ENCODE measurements at places on chromosomes 7 and 10.

- DNase-seq, result no peak
These were observed 120.3 kb downstream of the VIPR2 start for GRCh38 chr7:159024280-159024951.

DNA sequence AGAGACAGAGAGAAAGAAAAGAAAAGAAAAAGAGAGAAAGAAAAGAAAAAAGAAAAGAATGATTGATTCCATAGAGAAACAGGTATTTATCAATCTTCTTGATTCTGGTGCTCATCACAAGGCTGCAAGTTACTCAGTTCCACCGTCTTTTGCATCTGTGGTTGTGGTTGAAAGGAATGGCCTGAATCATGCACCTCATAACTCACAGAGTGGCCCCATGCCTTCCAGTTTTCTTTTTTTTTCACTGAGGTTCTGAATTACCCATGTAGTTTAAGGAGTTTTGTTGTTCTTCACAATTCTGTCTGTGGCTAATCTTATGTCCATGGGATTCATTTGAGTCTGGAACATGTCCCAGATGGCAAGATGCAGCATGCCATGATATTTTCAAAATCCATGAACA, 156.0 kb downstream of the ZNF33B start:
- no peak for DNase-seq

DNA sequence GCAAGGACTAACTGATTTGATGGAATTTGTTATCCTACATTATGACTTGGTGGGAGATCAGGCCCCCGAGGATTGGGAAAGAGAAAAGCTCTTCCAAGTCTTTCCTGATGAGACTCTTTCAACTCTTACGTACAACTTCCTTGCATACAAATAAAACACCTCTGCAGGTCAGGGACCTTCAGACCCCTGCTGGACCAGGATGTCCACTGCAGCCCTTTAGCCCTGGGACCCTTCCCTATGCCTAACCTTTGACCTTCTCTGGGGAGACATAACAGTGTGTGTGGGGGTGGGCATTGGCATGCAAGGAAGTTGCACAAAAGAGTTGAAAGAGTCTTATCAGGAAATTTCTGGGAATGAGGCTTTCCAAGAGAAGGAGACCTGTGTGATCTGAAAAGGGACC, 859.4 kb downstream of the TYW1 start:
- no peak for DNase-seq

DNA sequence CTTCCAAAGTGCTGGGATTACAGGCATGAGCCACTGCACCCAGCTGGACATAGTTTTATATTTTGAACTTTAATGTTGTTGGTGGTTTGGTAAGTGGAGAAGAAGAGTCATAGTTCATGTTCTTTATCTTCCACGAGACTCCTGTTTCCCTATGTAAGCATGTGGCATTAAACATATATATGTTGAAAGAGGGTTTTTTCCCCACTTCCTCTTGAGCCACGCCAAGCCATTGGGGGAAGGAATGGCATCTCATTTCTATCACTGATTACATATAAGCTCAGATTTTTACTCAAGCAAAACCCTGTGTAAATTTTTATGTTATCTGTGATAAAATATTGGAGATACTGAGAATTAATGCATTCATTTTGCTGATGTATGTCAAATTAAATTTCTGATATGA, 300.4 kb downstream of the PHF14 start:
- DNase-seq, result no peak

DNA sequence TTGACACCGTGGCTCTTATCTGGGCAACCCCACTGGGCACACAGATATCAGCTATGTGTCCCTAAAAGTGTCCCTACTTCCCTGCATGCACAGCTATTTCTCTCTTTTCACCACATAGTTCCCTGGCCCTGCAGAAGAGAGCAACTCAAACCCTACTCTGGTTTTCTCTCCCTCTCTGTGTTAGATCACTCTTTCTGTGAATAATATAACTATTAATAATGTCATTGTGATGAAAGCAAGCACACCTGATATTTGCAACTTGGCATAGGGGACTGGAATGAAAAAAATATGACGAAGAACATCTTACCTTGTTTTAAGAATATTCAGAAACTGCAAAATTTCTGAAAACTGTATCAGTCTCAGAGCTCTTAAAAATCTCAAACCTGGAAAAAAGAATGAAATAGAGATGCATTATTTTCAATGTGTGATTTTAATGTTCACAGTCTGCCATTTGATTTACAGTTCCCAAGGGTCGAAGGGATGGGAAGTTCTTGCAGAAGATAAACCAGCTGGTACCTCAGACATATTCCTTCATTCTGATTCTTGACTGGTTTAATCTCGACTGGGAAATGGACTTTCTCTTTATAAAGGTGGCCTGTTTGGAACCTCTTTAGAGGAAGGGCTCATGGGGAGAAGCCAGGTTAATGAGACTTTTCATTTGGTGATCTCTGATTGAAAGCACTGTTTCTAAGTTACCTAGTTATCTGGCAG, 516.8 kb downstream of the KCNMA1 start:
- DNase-seq, result no peak

- DNase-seq, result no peak
These were observed 47.8 kb upstream of the PCLO start for GRCh38 chr7:83210479-83210878.

- DNase-seq, result peak; percentile 26
These were observed 494.3 kb downstream of the AUTS2 start for GRCh38 chr7:70092314-70093204.

DNA sequence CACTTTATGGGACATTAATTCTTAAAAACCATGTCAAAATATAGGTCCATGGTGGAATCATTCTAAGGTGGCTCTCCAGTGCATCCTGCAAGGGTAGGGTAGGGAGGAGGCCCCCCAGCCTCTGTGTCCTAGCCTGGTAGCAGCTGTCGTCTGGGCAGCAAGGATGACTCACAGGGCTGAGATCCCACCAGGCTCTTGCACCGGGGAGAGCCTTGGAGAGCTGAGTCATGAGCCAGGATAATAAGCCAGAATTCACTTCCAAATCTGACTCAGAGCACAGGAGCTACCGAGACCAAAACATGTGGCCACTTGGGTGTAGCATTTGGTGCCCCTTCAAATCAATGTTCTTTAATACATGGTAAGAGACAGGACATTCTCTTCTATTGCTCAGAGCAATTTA, 298.5 kb downstream of the NEBL start:
- no peak for DNase-seq

GRCh38 chr7:118754608-118755007, 530.1 kb downstream of the ANKRD7 start:
- no peak for DNase-seq

DNA sequence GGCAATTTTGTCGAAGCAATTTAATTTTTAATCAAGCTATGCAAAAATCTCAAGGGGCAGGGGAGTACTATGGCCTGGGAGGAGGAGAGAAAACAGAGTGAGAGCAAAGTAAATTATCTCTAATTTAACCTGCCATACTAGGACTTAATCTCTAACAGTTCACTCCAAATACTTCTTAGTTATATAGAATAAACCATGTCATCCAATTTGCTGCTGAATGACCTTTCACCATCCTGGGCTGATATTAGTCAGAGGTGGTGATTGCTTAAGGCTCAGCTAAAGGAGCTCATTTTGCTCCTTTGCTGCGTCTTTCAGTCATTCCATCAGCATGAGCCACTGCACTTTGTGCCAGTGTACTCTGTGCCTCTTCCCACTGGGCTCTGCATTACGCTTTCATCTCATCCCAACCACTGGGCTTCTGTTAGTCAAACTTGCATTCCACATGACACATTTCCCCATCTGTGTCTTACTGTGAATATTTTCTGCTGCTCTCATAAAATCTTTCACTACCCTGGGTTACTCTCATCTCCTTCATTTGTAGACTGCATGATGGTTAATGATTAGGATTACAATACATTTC, 84.3 kb downstream of the CD36 start:
- no peak for DNase-seq

- DNase-seq, result no peak
These were observed 18.4 kb upstream of the SORCS3 start for GRCh38 chr10:104622598-104623209.

- no peak for DNase-seq
These were observed 1193.9 kb downstream of the DNAJB9 start for GRCh38 chr7:109763611-109764010.

- no peak for DNase-seq
These were observed 6.9 kb downstream of the CPA4 start for GRCh38 chr7:130299866-130300265.

DNA sequence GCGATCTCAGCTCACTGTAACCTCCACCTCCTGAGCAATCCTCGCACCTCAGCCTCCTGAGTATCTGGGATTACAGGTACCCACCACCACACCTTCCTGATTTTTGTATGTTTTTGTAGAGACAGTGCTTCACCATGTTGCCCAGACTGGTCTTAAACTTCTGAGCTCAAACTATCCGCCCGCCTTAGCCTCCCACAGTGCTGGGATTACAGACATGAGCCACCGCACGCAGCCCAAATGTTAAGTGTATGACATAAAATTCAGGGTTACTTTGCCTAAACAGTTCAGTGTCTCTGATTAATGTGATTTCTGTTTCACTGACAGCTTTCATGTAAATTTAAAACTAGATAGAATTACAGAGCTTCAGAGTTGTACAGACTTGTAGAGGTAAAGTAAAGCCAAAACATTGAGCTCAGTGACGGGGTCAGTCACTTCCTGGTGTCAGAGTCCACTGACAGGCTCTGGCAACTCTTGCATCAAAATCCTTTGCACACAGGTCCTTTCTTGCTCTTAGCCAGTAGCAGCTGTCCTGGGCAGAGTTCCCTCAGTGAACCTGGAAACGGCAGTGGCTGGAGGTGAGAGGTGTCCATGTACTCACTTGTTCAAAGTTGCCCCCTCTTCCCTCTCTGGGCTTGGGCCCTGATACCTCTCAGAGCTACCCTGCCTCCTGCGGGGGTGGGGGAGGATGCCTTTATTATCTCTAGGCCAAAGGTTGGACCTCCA, 33.7 kb downstream of the MGMT start:
- DNase-seq, result no peak

DNA sequence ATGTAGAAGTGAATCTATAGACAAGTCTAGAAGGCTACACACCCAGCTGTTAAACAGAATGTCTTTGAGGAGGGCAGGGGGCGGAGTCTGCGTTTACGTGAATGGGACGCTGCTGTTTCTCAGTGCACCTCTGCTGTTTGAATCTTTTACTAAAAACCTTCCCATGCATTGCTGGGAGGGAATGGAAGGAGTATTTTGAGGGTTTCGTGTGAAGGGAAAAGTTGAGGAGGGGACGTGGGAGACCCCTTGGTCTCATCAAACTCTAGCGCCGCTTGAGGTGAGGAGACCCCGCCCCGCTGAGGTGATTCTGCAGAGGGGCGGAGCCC, 492 bp upstream of the VCL start:
- no peak for DNase-seq

DNA sequence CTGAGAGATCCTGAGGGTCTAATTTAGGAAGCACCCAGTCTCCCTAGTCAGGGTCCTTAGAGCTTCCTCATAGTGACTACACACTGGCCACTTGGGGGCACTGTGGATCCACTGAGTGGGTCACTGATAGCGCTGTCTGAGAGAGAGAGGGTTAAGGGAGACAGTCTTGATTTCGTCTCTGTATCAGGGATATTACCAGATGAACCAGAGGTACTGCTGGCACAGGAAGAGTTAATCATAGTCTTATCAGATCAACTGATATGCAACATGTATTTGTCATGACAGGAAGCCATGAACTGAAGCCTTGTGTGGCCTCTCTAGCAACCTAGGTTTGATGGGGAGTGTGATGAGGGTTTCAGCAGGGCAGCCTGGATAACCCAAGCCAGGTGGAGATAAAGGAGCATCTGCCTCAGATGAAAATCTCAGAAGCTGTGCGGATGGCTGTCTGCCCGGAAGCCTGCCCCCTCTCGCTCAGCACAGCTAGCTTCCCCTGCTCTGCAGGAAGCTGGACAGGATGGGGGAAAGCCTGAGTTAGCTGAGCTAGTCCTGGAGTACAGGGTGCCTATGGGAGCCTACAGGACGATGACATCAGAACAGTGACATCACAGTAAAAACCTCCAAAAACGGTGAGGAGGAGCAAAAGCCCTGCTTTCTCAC, 214.0 kb upstream of the PRSS1 start:
- DNase-seq, result no peak

DNA sequence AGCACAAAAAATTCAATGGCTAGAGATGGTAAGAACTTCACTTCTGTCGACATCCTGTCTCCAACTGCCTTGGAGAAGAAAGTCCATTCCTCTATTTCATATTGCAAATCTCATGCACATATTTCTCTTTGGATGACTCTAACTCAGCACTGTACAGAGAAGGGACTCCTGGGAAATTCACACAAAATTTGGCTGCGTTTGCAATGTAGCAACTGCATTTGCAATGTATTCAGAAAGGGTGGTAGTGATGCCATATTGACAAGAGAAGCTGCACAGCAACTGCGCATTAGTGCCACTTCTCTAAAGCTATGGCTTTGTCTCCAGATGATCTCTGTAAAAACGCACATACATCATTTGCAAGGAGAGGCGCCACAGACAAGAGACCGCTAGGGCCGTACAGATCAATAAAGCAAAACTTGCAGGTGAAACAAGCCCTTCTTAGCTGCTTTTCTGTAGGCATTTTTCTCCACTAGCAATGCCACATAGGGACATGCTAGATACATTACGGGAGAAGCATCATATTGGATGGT, 389.5 kb downstream of the TCERG1L start:
- DNase-seq, result no peak

DNA sequence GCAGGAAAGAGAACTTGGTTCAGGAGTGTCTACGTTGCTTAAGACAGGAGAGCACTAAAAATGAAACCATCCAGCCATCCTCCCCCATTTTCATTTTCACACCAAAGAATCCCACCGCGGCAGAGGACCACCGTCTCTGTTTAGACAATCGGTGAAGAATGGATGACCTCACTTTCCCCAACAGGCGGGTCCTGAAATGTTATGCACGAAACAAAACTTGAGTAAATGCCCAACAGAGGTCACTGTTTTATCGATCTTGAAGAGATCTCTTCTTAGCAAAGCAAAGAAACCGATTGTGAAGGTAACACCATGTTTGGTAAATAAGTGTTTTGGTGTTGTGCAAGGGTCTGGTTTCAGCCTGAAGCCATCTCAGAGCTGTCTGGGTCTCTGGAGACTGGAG, 1.4 kb upstream of the IL6 start:
- no peak for DNase-seq

DNA sequence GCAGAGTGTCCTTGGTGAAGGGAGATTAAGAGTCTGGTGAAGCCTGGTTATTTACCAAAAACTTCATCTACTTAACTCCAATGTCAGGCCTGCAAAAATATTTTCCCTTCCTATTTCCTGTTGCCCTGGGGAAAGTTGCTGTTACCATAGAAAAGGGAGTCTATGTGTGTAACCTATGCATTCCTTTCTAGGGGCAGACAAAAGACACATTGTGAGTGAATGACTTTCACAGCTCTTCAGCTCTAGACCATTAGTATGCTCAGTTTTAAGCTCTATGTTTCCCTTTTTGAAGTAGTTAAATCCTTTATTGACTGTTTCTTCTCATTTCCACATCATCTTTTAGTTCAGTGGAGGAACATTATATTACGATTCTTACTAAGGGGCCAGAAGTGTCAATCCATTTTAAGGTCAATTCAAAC, 45.6 kb upstream of the SGCE start:
- no peak for DNase-seq

- no peak for DNase-seq
These were observed 79.4 kb downstream of the EMX2 start for GRCh38 chr10:117621795-117622420.
